ENCODE measurements at places on chromosomes 2 and 18. TPM values are rescaled to one million over a fixed set of nuclear protein-coding genes. Genes with fewer than 3 reads are reported as not detected.

ALLC gene
- total RNA-seq = 0.11 TPM

PRSS56 gene
- not detected for total RNA-seq

MROH2A gene
- 0.80 TPM for total RNA-seq

DUSP19 gene
- total RNA-seq = 2.5 TPM

ATF2 gene
- total RNA-seq = 22.5 TPM

ZNF521 gene
- total RNA-seq = 8.5 TPM

DES gene
- total RNA-seq = 0.77 TPM

ATG4B gene
- total RNA-seq = 72.9 TPM

HAAO gene
- total RNA-seq = not detected

LIMS3 gene
- 0.42 TPM for total RNA-seq

GRCh38 chr2:85807756-85808155 lies 54.0 kb downstream of the ATOH8 start:
- no peak for DNase-seq

DNA sequence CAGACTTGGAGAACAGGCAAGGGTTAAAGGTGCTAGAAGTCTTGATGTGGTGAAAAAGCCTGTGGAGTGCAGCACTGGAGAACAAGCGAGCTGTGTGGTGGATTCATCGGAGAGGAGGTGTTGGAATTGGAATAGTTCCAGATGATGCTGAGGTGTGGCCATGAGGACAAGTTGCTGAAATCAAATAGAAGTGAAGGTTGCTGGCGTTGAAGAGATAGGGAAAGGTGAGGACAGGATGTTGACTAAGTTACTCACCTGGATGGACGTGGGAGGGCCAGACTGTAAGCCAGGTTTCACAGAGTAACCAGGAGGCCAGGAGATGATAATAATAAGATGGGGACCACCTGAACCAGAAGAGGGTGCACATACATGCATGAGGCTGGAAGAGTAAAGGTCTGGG lies 173.4 kb downstream of the DIS3L2 start:
- DNase-seq = no peak

DNA sequence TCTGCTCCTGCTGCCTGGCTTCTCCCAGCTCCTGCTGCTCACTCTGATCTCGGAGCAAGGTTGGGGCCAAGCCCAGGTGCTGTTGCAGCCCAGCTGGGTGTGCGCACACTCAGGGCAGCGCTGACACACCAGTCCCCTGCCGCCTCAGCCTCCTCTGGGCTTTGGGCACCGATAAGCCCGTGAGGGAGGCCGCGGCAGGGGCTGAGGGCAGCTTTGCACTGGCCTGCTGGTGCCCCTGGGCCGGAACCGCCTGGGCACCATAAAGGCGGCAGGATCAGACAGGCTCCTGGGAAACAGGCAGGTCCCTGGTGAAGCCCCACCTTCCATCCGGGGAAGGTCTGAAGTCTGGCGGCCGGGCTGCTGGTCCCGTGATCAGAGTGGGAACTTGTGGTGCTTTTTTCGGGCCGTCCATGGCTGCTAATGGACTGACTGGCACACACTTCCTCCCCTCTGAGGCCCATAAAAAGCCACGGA lies 14.1 kb upstream of the EML6 start:
- DNase-seq = no peak

DNA sequence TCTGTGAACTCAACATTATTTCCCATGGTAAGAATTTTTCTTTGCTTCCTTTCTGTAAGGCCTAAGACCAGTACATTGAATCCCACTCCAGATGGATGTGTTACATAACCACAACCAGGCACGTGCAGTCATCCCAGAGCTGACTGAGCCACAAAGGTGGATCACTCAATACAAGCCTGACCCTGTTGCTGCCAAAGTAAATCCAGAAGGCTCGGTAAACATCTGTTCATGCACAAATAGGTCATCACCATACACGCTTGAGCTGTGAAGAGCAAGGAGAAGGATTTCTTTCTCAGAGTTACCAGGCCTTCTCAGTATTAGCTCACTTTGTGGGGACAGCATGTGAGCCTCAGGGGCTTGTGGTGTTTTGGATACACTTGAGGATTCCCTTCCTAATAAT lies 791.4 kb upstream of the FANCL start:
- no peak for DNase-seq

DNA sequence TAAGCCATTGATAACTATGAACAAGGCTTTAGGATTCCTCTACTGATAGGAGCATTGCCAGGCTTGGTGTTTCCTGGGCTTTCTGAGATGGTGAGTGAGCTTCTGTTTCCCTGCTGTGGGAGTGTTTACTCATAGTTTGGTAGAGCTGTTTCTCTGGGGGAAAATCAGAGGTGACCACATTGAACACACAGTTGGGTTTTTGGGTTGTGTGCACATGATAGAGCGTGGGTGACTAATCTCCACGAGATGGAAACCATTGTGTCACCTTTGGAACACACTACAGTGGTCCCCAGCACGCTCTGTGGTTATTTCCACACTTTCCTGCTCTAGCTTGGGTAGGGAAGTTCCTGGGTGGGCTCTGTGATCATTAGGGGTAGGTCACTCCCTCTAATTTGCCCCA lies 5.4 kb downstream of the IL1R1 start:
- no peak for DNase-seq

GRCh38 chr18:52570975-52571374 lies 231.0 kb downstream of the DCC start:
- no peak for DNase-seq

DNA sequence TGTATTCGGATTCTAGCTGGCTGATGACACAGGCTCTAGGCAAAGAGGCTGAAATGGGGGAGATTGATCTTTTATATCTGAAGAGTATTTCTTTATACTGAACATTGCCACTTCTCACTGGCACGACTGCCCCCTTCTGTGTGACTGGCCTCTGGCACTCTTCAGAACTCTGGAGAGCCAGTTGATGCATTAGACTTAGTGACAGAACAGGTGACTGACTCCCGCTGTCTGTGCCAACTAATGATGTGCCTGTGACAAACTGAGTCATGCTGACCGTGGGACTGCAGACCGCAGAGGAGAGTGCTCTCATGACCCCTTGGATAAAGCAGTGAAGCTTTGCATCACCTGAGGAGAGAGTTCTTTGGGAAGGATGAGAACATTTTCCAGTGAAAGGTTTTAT lies 14.4 kb downstream of the MGAT5 start:
- DNase-seq = peak; percentile 11

GRCh38 chr2:159946326-159946999 lies 116.0 kb downstream of the PLA2R1 start:
- DNase-seq = no peak

GRCh38 chr2:112092286-112093041 lies 37.4 kb downstream of the TMEM87B start:
- peak; percentile 18 for DNase-seq

GRCh38 chr2:236747426-236747825 lies 177.8 kb downstream of the ACKR3 start:
- DNase-seq = no peak

- peak; percentile 13 for DNase-seq
These were observed 13.8 kb upstream of the SGPP2 start for GRCh38 chr2:222410534-222410933.

DNA sequence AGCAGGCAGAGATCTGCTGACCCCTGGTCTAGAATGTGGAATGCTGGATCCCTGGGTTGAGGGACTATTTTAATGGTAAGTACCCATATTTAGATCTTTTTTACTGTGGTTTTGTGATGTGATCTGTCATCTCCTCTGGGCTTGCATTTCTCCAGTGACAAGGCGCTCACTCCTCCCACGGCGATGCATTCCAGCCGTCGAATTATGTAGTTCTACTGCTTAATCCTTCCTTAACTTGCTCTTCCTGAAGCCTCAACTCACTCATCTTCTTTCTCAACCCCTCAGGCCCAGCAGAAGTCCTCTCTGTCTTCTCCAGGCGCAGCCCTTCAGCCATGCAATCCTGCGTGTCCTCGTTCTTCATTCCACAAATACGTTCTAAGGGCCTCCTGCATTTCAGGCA lies 51.2 kb downstream of the HPCAL1 start:
- no peak for DNase-seq

DNA sequence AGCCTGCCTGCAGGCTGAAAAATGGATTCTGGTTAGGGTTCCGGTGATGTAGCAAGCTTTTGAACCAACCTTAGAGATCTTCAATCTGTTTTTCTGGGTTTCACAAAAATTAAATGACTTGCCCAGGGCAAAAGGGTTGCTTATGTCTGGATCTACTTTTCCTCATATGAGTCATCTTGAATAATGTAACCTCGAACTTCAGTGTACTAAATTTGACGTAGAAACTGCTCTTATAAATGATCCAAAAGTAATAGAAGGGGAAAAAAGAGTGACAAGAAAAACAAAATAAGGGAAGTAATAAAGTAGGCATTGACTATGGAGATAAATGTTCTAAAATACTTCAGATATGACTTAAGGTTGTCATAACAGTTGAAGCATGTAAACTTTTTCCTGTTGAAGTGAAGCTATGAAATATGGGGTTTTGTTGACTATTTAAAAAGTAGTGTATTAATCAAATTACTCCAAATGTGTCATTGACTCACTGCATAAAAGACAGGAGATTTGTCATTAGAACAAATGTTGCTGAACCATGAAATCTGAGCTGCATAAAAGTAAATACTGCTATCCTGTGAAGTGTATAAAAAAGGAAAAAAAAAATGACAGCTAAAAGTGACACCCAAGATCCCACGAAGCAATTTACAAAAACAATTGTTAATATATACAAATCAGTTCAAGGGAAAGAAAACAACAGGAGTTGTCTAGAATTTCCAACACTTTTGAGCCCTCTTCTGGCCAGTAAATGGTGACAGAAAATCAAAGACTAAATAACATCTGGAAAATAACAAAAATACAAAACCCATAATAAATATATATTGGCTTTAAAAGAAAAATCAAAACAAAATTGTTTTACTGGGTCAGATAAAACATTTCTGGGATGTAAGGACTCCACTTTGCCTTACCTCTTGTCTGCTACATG lies 103.6 kb upstream of the SERPINE2 start:
- DNase-seq = no peak

DNA sequence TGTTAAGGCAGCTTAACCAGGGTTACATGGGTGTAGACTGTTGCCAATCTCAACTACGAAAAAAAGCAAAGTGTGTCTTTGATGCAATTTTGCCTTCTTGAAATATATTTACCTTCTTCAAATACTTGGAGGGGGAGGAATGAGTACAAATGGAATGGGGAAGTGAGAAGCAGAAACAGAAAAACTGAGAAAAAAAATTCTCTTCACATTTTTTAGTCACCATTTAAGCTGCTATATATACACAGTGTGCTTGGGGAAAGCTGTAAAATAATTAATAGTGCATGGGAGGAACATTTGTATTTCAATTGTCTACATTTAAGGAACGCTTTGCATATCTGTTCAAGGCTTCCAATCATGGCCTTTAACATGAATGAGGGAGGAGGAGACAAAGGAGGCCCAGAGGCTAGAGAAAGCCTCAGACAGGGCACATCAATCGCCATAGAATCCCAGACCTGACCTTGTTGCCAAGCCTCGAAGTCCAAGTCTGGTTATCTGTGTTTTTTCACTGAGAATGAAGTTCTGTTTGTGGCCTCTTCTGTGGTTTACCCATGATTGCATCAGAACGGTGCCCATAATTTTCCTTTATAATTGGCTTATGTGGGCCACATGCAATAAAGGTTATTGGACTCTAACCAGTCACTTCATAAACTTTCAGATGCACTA lies 158.6 kb downstream of the PIK3C3 start:
- no peak for DNase-seq

DNA sequence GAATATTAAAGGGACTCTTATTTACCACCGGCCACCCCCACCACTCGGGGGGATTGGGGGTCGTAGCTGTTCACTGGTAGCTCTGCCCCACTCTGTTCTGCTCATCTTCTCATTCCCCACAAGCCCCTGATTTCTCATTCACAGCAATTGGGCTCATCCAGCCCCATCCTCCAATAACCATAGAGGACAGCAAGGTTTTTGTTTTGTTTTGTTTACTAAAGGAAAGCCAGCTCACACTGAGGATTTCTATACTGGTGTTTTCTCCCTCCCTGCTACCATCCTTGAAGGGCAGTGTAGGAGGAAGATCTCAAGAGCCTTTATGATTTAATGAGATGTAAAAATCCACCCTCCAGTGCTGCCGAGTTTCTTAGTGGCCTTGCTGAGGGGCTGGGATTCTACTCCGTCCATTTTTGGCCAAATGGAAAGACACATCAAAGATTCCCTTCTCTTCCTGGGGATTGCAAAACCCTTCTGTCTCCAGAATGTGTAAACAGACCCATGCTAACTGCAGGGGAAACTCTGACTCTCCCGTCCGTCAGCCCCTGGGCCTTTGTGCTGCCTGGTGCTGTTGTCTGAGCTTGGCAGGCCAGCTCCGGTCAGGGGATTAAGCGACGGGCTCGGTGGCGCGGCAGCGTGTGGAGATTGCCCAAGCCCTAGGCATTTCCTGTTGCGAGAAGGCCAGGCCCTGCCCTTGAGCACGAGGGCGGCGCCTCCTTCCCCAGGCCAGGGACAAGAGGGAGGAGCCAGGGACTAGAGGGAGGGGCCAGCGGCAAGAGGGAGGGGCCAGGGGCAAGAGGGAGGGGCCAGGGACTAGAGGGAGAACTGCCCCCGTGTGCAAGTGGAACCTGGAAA lies 165.0 kb downstream of the ANTXR1 start:
- peak; percentile 93 for DNase-seq

- DNase-seq = no peak
These were observed 24.7 kb upstream of the HNRNPLL start for GRCh38 chr2:38627391-38627790.

- no peak for DNase-seq
These were observed 50.3 kb upstream of the TLK1 start for GRCh38 chr2:171210864-171211431.

GRCh38 chr2:85327160-85327821 lies 498 bp downstream of the TGOLN2 start:
- DNase-seq = peak; percentile 49

DNA sequence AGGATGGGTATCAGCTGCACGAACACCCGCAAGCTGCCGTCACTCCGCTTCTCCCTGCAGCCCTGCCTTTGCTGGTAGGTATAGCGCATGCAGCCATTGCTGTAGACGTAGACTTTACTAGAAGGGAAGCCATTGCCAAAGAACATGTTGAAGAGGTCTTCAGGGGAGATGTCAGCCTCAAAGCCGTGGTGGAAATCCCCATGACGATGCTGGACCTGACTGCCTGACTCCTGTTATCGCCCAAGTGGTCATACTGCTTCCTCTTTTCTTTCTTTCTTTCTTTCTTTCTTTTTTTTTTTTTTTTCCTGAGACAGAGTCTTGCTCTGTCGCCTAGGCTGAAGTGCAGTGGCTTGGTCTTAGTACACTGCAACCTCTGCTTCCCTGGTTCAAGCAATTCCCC lies 68.7 kb upstream of the SPRED2 start:
- DNase-seq = no peak

- no peak for DNase-seq
These were observed 220.5 kb upstream of the RAB6C start for GRCh38 chr2:129758784-129759471.

DNA sequence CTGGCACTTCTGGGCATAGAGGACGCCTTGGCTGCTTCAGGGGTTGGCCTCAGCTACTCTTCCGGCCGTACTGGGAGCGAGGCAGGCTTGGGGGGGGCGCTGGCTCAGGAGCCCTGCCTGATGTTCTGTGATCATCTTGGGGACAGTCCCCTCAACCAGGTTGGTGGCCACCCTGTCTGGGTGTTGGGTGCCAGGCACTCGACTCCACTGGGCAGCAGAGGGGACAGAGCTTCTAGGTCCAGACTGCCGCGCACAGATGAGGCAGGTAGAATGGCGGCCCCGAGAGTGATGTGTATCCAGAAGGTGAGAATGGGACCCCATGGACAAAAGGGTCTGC lies 84.9 kb downstream of the ASB1 start:
- no peak for DNase-seq

Measured in Daoy (cell line).